ENCODE measurements at places on chromosomes 1 and 21. TPM values are rescaled to one million over a fixed set of nuclear protein-coding genes. Genes with fewer than 3 reads are reported as not detected.

The DDAH1 gene
- 56.3 TPM for total RNA-seq

The TMEM82 gene
- not detected for total RNA-seq

The OR10Z1 gene
- total RNA-seq = not detected

The KRTAP7-1 gene
- not detected for total RNA-seq

The SMCP gene
- total RNA-seq = not detected

The TMOD4 gene
- not detected for total RNA-seq

The SLC44A3 gene
- 0.80 TPM for total RNA-seq

DNA sequence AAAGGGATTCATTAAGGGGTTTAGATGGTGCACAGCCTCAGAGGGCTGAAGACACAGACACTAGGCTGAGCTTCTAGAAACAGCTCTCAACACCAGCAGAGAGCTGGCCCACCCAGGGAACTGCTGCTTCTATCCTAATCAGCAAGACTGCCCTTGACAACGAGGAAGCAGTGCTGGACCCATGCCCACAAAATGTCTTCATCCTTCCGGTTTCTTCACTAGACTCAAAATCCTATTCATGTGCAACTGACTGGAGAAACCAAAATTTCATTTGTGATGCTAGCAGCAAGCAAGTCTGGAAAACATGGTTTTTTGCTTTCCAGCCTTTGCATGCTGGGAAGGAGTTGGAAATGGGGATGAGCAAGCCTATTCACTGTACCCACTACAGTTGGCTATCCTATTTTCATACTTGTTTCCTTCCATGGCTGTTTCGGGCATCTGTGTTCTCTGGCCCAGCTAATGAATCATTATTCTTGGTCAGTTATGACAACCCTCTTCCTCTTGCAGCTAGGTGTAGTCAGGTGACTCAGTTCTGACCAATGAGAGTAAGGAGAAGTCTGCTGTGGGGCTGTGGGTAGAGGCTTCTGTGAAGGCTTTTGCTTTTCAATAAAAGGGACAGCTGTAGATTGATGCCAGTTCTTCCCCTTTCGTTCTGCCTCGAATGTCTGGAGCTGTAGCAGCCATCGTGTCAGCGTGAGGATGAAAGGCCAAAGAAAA lies 14.6 kb upstream of the TMEM61 start:
- peak; percentile 71 for DNase-seq

- DNase-seq = no peak
Observed at GRCh38 chr1:29540801-29541357, 304.6 kb downstream of the PTPRU start.

- DNase-seq = no peak
Observed at GRCh38 chr1:38115226-38115625, 68.6 kb upstream of the POU3F1 start.

DNA sequence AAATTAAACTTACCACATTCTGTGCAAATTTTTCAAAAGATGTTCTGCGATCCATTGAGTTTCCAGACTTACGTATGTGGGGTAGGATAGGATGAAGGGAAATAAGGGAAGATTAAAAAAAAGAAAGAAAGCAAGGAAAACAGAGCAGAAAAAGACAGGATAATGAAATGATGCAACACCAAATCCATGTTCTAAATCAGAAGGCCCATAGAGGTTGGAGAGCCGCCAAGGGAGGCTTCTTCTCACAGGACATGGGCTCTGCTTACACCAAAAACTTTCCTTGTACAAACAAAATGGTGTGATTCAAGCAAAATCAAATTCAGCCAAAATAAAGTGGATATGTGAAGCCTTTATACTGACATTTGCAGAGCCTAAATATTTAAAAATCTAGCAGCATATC lies 189.5 kb upstream of the GREM2 start:
- no peak for DNase-seq

- DNase-seq = no peak
Observed at GRCh38 chr1:77200806-77201205, 18.4 kb downstream of the PIGK start.

- DNase-seq = peak; percentile 90
Observed at GRCh38 chr1:24321697-24322469, 2.7 kb downstream of the GRHL3 start.

DNA sequence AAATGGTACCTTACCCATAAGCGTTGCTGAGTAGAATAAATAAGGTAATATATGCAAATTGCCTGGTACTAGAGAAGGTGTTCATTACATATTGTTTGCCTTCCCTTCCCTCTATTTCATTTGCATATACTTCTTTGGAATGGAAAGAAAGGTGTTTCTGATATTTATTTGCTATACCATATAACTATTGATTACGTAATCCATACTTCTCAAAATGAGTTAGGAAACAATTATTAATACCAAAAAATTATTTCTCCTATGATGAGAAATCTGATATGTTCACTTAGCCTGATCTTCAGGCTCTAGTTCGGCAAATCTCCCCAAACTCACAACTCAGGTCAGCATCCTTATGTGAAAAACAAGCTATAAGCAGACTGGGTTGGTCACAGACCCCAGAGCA lies 119.3 kb downstream of the DAB1 start:
- no peak for DNase-seq

DNA sequence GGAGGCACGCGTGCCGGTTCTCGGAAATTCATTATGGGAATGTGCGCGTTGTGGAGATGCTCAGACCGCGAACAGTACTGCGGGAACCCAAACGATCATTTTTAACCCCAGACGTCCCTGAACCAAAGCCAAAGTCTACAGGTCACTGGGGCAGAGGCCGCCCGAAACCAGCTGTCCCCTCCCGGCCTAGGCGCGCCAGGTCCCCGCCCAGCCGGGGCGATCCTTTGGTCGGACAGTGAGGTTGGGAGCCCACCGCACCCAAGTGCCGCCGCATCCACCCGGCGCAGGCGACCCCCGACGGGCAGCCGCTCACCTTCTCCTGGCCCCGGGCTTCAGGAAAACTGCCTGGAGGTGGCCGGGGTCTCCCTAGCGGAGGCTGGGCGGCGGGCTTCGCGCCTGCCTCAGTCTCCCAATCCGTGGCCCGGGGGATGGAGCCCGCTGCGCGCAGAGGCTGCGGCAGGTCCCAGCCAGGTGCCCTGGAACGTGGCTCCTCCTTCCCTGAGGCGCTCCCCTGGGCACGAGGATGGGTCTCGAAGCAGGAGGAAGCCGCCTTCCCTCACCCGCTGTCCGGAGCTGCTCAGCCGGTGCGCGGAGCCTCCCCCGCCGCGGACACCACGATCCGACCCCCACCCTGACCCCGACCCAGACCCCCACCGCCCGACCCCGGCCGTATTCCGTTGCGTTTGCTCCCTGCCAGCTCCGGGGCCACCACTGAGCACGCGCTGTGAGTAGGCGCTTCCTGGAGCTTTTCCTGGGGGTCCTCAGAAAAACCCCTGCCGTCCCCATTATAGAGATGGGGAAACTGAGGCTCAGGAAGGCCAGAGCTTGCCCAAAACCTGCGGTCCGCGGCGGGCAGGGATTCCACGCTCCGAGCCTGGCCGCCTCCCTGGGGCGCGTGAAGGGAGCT lies 8.1 kb upstream of the SLX9 start:
- peak; percentile 30 for DNase-seq

DNA sequence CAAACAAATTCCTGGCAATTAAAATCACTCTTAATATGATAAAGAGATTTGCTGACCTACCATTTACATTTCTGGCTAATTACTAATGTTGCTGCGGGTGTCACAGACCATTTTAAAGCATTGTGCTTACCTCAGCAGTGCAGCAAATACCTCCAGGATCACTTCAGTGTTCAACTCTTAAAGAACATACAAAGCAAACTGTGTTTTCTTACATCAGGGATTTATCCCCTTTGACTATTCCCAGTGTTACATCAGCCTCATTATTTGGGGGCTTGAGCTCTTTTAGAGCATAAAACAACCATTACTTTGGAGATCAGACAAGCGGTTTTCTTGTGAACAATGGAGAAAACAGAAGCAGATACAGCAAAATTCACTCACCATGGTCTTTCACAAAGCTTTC lies 185.4 kb downstream of the LYPLAL1 start:
- DNase-seq = no peak

GRCh38 chr1:235588916-235589515 lies 60.6 kb downstream of the GNG4 start:
- DNase-seq = peak; percentile 82

DNA sequence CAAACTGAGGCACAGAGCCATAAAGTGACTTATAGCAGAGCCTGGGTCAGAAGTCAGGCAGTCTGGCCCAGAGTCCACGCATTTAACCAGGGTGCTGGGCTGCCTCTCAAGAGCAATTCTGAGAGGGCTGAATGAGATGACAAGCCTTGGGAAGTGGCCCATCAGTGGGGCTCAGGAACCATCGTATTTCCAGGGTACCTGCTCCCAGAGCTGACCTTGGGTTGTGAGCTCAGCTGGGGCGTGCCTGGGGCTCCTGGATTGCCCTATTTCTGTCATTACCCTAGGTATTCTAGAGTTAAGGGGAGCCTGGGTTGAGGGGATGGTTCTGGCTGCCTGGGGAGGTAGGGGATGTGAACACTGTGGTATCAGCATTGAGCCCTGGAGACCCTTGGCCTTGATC lies 49.4 kb downstream of the LGR6 start:
- DNase-seq = no peak

DNA sequence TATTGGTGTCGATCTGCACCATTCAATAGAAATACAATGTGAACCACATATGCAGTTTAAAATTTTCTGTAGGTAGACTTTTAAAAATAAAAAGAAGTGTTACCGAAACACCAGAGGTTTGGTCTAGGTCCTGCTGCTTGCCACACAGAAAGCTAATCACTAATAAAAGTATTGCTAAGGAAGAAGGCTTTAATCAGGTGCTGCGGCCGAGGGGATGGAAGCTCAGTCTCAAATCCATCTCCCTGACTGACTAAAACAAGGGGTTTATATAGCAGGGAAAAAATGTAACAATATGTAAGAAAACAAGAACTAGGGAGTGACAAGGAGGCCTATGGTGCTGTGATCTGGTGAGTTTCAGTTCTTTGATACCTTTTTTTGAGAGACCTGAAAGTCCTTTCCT lies 99.3 kb downstream of the XPR1 start:
- no peak for DNase-seq

DNA sequence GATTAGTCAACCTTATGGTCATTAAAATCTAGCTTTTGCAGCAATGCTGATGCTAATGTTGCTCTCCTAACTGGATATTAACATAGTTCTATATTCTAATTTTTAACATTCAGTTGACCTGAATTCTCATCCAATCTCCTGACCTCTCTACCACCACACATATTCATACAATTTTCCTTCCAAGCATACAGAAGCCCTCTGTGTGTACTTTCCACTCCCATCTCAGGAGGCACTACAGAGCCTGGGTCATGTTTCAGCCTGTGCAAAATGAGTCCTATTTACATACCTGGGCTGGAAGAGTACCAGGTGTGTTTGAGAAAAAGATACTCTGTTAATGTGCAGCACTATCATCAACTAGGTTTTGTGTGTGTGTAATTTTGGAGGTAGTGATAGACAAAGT lies 486.3 kb downstream of the NEGR1 start:
- DNase-seq = no peak

DNA sequence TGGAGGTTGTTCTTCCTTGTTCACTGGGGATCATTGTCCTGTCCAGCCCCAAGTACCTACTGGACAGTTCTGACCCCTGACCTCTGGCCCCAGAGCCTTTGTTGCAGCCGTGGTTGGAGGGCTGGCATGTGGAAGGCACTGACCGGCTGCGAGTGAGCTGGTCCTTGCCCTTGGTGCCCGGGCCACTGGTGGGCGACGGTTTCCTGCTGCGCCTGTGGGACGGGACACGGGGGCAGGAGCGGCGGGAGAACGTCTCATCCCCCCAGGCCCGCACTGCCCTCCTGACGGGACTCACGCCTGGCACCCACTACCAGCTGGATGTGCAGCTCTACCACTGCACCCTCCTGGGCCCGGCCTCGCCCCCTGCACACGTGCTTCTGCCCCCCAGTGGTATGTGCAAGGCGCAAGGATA lies 11.4 kb downstream of the TIE1 start:
- DNase-seq = no peak

- DNase-seq = no peak
Observed at GRCh38 chr1:187876775-187877174, 1048.0 kb downstream of the PLA2G4A start.

DNA sequence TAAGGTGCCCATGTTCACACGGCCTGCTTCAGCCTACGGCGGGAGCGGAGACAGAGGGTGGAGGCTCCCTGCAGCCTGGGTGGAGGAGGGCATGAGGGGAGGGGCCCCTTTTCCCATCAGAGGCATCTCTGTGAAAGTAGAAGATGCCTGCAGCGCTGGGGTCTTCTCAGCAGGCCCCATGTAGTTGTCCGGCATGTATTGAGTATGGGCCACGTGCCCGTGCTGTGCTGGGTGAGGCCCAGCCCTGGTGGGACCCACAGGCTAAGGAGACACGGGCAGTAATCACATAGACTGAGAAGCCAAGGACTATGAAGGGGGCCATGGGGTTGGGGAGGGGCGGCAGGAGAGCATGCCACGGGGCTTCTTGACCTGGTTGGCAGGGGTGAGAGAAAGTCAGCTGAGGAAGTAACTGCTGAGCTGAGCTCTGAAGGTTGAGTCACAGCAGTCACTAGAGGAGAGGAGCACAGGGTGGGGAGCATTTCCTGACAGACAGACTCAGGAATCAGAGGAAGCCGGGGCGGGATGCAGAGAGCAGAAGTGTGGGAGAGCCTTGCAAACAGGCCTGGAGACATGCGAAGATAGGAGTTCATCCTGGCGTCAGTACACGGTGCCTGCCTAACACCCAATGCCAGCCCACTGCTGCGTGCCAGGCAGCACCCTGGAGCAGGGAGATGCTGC lies 21.6 kb downstream of the PSEN2 start:
- DNase-seq = peak; percentile 23

DNA sequence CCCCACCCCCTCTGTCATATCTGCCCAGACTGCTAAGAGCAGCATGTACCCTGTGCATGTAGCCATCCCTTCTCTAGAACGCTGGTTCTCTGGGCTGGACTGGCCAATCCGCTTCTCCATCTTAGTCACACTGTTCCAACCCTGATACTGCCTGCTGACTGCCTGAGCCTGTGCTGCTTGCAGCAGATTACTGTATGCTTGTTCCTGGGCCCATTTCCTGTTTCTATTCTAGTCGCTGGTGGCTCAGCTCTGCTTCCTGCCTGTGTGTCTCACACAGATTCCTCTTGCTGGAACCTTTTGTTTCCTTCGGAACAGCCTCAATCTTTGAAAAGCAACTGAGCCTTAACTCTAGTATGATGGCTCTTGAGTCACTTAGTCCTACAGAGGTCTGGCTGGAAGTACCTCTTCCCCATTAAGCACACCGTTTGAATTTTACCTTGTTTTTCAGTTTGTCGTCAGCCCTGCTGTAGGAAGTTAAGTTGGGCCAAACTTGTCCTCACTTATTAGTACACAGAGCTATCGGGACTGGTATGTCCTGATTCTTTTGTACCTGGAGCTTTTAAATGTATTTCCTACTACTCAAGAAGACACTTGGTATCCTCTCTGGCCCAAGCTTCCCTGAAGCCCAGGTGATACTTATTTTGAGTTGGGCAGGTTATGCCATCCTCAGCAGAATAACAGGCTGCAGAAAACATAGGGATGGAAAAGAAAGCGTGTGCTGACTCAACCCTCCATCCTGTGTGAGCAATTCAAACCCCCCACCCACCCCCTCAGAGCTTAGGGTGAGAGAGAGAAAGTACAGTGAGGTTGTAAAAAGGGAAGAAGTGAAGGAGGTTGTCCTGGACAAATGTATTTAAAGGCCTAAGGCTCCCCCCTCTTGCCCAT lies 43.4 kb upstream of the PIGV start:
- DNase-seq = peak; percentile 86

GRCh38 chr1:24380508-24380907 lies 33.1 kb downstream of the STPG1 start:
- no peak for DNase-seq
